Activated gamma-delta T cell treated with anti-CD3 and anti-CD28 coated beads, Interleukin-2, amount 50 U/mL, for 16 hours (primary cell): ENCODE measurements at places on chromosomes 16 and 17.
A peak's percentile ranks its signal among the peaks of the same experiment; 100 is the strongest.

DNA sequence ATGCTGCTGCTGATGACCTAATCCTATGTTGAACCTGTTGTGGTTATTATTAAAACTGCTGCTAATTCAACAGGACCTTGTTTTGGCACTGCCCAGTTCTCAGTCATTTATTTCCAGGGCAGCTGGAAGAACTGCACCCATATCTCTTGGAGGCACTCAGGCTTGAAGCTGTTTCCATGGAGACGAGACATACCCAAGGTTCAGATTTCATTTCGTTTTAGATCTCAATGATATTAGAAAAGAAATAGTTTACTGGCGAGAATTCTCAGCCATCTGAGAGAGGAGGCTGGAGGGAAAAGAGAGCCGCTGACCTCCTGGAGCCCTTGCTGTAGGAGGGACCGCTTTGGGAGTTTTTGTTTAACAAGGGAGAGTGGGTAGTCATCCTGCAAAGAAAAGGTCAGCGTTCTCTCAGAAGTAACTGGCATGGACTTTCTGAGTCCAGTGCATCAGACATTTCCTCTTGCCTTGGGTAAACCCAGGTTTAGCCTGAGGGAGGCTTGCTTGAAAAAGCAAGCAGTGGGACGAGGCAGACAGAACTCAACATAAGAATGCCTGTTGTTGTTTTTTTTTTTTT lies 75.4 kb downstream of the YPEL2 start:
- DNase-seq: no peak

GRCh38 chr17:3639981-3640596 lies 3.5 kb downstream of the CTNS start:
- no peak for DNase-seq

DNA sequence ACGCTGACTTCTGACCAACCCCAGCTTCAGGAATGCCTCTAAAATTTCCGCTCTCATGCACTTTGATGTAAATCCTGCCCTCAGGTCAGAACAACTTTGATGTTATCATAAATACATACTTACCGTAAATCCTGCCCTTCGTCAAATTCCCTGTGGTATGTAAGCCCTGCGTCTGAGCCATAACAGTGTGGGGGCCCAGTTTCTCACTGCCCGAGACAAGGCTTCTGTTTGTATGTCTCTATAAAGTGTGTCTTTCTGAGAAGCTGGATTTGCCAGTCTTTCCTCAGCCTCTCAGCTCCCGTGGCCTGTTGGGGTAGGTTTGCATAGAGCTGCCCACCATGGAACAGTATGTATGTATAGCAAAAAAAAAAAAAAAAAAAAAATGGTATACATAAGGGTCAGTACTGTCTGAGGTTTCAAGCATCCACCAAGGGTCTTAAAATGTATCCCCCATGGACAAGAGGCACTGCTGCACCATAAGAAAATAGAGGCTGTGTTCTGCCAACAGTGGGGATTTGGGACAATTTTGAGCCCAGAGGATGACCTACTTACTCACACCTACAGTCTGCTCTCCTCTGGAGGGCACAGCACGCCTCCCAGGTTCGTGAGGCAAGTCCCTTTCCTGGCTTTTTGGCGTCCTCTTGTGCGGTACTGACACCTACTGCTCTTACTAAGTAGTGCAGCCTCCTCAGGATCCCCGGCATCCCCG lies 17.5 kb downstream of the PRMT7 start:
- DNase-seq: peak; percentile 70

DNA sequence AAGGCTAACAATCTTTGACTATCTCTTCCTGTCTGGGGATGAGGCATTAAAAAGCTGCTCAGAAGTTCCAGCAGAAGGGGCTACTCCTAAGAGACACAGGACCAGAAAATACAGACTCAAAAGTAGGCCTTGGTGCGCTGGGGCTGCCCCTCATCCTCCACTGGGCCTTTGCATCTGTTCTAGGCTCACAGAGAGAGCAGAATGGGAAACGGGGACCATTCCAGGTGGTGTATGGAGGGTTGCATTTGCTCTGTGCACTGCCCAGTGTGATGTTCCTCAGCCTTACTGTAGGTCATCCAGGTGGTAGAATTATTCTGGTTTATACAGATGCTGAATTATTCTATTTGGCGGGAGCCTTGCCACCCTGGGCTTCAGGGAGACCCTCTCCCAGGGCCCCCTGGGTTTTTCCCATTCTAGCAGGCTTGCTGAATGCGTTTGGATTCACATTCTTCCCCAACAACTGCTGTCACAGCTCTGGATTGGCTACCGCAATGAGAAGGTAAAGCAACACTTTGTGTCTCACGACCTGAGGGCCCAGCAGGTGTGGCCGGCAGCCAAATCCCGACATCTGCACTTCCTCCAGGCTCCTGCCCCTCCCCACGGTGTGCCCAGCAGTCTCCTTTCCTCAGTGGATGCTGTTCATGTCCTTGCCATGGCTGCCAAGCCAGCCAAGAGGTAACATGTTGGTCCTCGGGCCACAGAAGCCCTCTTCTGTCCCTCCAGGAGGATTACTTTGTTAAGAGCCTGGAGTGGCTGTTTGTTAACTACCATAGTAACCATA lies 25.0 kb upstream of the ZNHIT3 start:
- DNase-seq: no peak

- DNase-seq: no peak
Measured at GRCh38 chr16:28834349-28834748, 11.6 kb downstream of the ATXN2L start.

DNA sequence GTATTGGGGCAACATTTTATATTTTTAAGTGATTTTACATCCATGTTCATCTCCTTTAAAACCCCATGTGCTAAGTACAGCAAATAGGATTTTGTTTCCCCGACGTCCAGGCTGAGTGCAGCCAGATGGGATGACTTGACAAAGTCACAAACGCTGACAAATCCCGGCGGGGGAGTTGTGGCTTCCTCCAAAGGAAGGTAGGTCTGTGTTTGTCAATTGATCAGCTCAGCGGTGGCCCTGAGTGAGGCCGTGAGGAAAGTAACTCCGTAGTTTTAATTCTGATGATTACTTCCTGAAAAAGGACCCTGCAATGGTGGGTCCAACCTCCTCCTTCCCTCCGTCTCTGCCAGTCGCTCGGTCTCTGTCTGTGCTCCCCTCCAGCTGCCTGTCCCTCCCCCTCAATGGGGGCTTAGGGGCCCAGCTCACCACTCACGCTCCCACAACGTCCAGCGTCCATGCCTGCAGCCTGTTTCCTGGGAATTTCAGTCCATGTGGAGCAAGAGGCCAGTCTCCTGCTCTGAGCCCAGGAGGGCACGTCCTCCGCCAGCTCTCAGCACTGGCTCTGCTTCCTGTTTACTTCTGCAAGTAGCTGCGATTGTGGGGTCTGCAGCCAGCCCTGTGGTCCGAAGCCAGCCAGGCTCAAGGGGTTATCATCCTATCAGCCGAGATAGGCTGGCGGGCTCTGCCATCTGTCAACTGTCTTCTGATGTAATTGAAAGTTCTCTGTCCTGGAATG lies 209.4 kb upstream of the FOXF1 start:
- DNase-seq: no peak

DNA sequence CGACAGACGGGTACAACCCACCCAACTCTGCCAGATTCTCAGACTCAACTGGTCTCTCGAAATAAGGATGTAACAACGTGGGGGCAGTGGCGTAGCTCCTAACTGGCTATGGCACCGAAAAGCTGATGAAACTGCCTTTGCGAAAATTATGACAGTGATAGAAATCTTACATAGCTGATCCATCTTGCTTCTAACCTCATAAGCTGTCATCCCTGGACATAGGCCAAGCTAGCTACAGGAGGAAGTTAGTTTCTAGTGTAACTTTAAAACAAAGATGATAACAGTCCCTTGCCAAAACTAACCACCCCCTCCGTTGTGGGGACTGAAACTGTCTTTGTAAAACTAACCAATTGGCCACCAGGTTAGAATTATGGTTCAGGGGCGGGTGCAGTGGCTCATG lies 220.1 kb downstream of the SLC39A11 start:
- DNase-seq: no peak

DNA sequence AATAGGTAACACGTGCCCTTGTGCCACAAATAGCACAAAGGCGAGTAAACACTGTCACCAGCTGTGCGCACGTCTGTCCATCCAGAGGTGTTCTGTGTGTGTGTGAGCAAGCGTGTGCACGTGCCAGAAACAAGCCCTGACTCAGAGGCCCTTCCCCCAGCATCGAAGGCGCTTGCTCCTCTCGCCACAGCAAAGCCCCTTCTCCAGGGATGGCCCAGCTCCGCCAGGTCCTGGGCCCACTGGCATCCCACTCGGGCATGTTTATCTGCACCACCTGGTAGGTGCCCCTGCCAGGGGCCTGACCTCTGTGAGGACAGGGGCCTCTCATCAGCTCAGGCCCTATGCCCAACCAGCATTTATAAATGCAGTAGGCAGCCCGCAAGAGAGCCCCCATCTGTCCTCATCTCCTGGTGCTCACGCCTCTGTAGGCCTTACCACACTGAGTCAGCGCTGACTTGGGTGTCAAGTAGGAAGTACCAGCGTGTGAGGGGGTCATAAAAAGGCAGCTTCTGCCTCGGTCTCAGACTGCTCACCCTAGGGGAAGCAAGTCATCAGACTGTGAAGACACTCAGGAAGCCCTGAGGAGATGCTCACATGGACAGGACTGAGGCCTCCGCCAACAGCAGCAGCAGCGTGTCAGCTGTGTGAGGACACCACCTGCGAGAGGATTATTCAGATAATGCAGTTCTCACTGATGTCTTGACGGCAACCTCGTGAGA lies 10.8 kb downstream of the TMEM235 start:
- no peak for DNase-seq

- no peak for DNase-seq
Measured at GRCh38 chr17:65698381-65699061, 137.1 kb upstream of the AXIN2 start.

- DNase-seq: no peak
Measured at GRCh38 chr16:57028086-57028485, 38.7 kb downstream of the NLRC5 start.

DNA sequence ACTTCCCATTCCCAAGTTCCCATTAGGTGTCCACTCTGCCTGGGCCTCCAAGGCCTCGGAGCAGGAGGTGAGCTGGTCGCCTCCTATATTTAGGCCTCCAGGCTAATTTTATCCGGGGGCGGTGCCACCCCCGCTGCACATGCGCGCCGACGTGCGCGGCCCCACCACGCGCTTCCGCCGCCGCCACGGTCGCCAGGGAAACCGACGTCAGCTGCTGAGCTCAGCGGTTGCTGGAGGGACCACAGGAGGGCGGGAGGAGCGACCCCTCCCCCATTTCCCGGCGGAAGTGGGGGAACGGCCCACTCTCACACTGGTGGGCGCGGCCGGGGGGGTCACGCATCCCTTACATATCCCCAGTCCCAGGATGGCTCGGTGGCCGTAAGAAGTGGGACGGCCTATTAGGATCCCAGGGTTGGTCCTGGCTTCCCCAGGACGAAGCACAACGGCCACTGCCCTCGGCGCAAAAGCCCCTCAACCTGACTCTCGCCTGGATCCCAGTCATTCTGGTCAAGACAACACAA lies 1.0 kb downstream of the PER1 start:
- DNase-seq: peak; percentile 84

- no peak for DNase-seq
Measured at GRCh38 chr16:49340466-49340865, 33.1 kb upstream of the C16orf78 start.

DNA sequence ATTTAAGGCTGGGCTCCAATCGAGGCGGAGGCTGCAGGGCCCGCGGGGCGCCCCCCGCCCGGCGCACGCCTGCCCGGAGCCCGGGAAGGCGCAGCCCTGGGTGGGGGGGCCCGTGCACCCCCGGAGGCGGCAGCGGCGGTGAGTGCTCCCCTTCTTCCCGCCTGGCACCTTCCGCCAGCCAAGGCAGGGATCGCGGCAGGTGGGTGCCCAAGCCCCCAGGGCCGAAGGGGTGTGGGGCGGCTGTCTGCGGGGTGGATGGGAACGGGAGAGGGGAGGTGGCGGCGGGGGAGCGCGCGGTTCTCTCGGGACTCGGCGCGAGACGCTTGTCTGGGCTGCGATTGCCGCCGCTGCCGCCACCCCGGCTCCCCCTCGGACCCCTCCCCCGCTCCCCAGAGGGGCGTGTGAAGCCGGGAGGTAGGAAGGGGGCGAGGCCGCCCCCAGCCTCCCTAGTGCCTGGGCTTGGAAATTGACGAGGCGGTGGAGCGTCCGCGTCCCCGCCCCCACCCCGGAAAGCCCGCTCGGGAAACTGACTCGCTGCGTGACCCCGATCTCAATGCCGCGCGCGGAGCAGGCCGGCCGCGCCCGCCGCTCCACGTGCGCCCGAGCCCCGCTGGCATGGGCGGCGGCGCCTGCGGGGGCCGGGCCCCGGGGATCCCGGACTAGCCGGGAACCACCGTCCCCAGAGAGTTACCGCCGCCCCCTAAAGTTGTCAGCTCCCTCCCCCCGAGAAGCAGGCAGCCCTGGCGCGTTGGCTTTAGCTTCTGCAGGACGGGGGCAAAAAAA lies 231.5 kb downstream of the MRTFB start:
- no peak for DNase-seq

DNA sequence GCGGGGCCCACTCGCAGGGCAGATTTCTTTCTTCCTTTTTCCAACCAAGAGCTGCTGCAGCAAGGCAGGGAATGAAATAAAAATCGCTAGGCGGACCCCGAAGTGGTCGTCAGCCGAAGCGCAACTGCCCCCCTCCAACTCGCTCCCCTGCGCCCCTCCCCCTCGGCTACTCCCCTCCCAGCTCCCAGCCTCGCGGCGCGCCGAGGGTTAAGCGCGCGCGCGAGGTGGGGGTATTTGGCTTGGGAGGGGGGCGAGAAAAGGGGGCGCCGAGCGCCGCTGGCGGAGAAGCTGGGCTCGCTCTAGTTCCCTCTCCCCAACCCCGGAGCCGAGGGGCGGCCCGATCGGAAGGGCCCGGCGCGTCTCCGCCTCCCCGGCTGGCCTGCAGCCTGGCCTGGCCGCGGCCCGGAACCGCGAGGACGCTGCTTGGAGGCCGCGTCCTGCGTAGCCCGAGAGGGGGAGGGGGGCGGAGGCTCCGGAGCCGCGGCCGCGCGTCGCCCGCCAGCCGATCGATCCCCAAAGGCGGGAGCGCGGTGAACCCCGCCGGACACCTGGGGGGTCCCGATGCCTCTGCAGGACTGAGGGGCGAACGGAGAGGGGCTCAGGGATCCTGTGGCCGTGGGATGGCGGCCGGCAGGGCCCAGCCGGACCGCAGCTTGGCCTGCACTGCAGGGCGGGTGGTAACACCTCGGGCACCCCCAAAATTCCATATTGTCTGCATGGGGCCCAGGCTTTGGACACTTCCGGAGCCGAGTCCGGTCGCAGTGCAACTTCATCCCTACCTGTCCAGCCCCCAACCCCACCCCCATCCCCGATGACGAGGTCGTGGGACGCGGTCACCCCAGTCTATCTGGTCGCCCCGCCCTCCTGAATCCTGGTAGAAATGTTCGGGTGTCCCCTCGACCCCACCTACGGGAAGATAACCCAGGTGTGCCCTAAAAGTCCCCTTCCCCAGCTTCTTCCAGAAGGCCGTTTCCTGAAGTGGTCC lies 4.9 kb upstream of the CBX4 start:
- DNase-seq: no peak
